ENCODE measurements at places on chromosomes 2 and 18.

DNA sequence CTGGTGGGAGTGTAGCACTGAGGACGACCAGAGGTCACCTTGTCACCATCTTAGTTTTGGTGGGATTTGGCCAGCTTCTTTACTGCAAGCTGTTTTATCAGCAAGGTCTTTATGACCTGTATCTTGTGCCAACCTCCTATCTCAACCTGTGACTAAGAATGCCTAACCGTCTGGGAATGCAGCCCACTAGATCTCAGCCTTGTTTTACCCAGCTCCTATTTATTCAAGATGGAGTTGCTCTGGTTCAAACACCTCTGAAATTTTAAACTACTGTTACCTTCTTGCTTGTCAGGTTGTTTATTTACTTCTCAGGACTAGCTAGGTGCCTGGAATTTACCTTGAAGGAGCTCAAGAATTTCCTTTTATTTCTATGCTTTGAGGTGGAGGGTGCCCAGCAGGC is 9.5 kb upstream of the KCNG3 start:
- no peak for DNase-seq

GRCh38 chr2:223100061-223100511 is 48.1 kb downstream of the KCNE4 start:
- no peak for DNase-seq

GRCh38 chr2:3461801-3462492 is 57.4 kb downstream of the ADI1 start:
- peak; percentile 50 for DNase-seq

DNA sequence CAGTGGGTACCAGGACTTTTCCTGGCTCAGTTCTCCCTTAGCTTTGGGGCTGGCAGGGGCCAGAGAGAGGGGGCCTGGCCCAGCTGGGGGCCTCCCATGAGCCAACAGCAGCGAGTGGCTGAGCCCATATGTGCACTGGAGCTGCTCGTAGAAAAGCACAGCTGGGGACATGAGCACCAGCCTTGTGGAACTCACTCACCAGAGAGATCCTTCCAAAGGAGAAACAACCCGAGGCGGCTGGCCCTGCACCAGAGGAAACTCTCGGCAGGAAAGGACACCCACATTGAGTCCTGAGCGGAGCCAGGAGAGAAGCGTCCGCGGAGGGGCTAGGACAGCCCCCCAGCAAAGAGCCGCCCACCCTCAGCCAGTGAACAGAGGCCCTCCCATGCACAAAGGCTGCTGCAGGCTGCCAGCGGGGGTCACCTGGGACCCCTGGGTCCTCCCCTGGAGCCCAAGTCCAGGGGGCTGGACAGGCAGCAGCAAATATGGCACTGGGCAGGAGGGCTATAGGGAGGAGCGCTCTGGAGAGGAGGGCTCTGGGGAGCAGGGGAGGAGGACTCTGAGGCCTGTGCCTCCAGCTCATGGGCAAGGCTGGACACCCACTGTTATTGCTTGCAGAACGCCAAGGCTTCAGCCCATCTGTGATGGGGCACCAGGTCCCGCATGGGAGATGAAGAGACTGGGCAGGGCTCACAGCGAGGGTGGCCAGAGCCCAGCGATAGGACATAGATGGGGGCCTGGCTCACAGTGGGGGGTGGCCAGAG is 42.1 kb upstream of the SNED1 start:
- peak; percentile 1 for DNase-seq

DNA sequence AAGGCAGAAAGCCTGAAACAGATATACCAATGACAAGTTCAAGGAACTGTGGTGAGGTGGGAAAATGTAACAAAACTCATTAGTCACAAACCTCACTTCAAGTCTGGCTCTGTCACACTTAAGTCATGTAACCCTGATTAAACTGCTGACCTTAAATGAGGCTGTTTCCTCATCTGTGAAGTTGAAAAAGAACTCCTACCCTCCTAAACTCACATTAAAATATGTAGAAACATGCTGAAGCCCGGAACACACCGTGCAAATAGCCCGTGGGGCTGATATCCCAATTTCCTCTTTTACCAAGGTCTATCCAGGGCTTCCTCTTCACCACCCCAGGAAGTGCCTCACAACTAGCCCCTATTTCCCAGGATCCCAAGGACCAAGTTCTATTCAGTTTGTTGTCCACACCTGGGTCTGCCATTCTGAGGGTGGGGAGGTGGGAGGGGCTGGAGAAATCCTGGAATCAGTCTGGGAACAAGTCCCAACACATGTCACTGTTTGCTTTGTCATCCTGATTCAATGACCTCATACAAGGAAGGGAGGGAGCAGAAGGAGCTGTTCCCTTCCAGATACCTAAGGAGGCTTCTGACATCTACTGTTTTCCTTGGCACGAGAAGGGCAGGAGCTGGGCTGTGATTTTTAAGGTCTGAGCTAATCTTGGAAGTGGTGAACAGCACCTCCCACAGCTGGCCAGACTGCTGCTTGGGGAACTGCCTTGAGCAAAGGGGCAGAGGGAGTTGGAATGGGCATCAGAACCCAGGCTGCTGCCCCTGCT is 42.3 kb downstream of the SLC4A1AP start:
- no peak for DNase-seq

DNA sequence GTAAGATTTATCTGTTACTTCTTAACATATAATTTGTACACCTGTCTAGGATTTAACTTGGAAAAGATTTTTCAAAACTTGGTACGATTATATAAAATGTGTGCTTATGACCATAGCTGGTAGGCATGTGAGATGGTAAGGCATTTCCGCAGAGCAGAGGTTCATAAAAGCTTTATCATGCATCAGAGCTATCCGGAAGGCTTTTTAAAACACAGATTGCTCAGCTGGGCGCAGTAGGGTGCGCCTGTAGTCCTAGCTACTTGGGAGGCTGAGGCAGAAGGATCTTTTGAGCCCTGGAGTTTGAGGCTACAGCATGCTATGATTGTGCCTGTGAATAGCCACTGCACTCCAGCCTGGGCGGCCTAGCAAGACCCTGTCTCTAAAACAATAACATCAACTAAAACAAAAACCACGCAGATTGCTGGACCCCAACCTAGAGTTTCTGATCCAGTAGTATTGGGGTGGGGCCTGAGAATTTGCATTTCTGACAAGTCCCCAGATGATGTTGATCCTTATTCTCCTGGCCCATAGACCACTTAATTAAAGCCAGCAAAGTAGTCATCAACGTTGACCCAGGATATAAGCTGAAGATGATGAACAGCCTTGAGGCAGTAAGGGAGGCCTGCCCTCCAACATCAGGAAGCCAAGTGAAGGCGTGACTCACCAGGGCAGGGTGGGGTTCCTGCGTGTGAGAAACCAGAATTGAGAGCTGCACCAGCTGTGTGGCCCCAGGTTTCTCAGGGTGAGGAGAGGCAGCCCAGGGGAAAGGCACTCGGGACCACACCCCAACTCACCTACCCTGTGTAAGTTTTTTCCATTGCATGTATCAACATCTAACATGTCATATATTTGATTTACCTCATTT is 21.6 kb upstream of the SLC20A1 start:
- peak; percentile 20 for DNase-seq

DNA sequence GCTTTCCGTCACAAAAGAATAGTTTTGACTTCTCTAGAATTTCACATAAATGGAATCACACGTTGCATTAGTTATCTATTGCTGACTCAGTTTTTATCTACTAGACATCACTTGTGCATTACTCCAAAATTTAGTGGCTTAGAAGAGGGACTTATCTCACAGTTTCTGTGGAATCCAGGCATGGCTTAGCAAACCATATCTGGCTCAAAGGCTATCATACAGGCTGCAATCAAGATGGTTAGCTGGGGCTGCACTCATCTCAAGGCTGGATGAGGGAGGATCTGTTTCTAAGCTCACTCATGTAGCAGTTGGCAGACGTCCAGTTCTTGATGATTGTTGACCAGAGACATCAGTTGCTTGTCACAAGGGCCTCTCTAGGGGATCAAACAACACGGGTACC is 6.6 kb upstream of the DSC3 start:
- no peak for DNase-seq

GRCh38 chr2:43071599-43072550 is 154.5 kb downstream of the ZFP36L2 start:
- DNase-seq: no peak

GRCh38 chr18:74123200-74123599 is 24.4 kb downstream of the FBXO15 start:
- DNase-seq: no peak

DNA sequence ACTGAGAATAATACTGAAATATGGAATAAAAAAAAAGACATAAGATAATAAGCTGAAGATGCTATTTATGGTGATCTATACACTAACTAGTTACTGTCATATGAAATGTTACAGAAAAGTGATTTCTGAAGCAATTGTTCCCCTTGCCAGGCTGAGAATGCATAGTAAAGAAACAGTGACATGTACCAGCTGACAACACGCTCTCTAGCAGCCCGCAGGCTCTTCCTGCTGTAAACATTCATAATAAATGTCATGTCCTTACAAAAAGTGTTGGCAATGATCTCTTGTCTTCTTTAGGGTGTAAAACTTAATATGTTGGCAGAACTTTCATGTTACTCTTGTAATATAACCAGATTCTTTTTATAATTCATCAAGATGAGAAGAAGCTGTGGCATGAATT is 1171.3 kb downstream of the DSC3 start:
- no peak for DNase-seq

- DNase-seq: no peak
These were observed 2.4 kb downstream of the GLI2 start for GRCh38 chr2:120738117-120738516.

- DNase-seq: no peak
These were observed 24.0 kb upstream of the CTIF start for GRCh38 chr18:48514786-48515185.
